Foreskin fibroblast (primary cell): ENCODE measurements at places on chromosomes 6 and 20.

GRCh38 chr20:37384683-37385174 lies 38.8 kb downstream of the SRC start:
- peak; percentile 62 for DNase-seq

GRCh38 chr6:67971812-67972211 lies 663.3 kb upstream of the ADGRB3 start:
- no peak for DNase-seq

DNA sequence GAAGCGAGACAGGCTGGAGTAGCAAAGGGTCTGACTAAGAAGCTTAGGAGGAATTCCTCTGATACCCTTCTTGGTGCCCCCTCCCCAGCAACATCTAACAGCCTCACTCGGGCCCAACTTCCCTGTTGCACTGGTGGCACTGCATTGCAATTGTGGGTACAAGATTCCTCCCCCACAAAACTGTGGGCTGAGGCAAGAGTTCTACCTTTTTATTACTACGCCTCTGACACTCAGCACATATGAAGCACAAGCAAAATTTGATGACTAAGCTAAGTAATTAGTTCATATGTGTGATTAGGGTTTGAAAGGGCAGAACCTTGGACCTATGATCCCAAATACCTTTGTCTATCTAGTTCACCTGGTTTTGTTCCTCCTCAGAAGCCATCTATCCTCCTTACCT lies 83.5 kb downstream of the ZHX3 start:
- DNase-seq, result no peak

DNA sequence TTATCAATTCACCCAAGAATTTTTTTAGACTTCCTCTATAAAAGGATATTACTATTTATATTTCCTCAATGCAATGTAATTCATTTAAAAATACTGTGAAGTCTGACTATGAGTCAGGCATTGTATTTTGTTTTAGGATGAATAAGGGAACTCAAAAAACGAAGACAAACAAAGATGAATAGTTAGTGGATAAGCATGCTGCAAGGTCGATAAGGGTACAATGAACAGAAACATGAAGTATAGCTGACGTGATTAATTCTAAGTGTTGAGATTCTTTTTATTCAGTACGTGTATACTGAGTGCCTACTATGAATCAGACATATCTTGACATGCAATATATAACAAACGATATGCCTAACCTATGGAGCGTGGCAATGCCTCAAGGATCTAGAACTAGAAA lies 105.4 kb downstream of the PDE10A start:
- no peak for DNase-seq

- peak; percentile 96 for DNase-seq
Measured at GRCh38 chr20:50824137-50824536, 29.3 kb downstream of the BCAS4 start.

DNA sequence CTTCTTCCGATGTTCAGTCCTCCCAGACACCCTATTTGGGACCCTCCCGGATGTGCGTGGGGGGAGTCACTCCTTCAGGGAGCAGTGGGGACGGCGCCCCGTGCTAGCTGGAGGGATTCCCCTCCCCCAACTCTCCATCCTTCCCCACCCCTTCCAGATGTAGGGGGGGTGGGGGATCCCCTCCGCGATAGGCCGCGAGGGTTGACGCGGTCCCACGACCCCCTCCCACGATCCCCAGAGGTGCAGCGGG lies 548 bp downstream of the GNL1 start:
- DNase-seq, result no peak

GRCh38 chr6:10763006-10763405 lies 15.4 kb downstream of the TMEM14B start:
- DNase-seq, result peak; percentile 70

- no peak for DNase-seq
Measured at GRCh38 chr6:44781912-44782597, 394.5 kb downstream of the CDC5L start.

GRCh38 chr6:37354526-37355384 lies 972 bp downstream of the RNF8 start:
- DNase-seq, result peak; percentile 68

DNA sequence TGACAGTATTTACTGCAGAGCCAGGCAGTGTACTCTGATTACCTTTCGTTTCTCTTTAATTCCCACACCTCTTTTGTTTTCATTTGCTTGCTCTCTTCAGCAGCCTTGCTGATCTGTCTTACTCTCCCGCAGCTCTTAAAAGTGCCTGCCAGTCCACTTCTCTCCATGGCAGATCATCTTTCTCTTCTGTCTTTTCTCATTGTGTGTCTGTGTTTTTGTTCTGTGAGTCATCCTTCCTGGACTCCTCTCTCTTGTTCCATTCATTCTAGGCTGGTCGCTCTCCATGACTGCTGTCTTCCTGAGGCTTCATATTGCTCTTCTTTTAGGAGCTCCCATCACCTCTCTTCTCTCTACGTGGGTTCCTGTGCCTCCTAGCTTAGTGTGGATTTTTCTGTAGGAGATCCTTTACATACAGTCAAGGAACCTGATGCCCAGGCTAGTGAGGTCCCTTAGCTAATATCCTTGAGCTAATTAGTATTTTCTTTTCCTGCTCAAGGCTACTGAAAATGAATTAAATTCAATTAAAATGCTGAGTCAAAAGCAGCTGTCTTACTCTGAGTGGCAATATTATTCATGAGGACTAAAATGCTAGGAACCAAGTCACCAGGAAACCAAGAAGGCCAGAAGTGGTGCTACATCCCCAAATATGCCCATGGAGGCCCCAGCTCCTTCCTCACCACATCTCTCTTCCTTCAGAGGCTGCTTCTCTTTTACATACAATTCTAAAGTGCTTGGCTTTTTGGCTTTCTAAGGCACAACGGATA lies 86.1 kb downstream of the SLX4IP start:
- DNase-seq, result peak; percentile 77

DNA sequence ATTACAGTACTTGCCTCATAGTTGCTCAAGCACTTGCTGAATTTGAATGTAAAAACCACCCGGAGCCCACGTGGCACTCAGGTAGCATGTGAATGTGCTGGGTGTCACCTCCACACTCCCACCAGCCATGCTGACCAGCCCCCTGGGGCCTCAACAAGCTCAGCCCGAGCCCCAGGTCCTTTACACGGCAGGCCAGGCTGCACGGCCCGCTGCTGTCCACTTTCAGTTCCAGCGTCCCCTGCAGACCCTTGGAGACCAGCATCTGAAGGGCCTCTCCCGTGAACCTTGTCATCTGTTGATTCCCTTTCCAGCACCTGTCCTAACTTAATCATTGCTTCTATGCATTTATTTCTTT lies 33.3 kb upstream of the ZBP1 start:
- DNase-seq, result no peak

- DNase-seq, result no peak
Measured at GRCh38 chr6:73471686-73472290, 10.3 kb downstream of the MTO1 start.

DNA sequence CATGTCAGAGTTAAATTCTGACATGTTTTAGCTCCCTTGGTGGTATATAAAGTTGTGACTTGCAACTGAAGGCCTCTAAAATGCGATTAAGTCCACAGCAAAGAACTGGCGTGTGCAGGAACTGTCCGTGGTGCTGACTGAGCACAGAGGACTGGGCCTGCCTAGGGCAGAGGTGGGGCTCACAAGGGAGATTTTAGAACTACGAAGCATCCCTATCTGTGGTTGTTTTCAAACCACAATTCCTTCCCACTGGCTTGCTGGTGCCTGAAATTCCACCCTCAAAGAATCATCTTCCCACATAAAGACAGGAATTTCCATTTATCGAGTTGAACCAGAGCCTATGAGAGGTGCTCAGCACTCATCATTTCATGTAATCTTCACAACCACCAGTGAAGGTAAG lies 30.1 kb downstream of the RIMS4 start:
- peak; percentile 79 for DNase-seq

- DNase-seq, result no peak
Measured at GRCh38 chr6:89613790-89614189, 24.8 kb downstream of the LYRM2 start.

GRCh38 chr6:168128631-168129291 lies 49.7 kb upstream of the FRMD1 start:
- no peak for DNase-seq

- no peak for DNase-seq
Measured at GRCh38 chr20:55174172-55174571, 698.8 kb downstream of the DOK5 start.

- DNase-seq, result peak; percentile 45
Measured at GRCh38 chr20:8721098-8721497, 347.8 kb upstream of the PLCB4 start.

DNA sequence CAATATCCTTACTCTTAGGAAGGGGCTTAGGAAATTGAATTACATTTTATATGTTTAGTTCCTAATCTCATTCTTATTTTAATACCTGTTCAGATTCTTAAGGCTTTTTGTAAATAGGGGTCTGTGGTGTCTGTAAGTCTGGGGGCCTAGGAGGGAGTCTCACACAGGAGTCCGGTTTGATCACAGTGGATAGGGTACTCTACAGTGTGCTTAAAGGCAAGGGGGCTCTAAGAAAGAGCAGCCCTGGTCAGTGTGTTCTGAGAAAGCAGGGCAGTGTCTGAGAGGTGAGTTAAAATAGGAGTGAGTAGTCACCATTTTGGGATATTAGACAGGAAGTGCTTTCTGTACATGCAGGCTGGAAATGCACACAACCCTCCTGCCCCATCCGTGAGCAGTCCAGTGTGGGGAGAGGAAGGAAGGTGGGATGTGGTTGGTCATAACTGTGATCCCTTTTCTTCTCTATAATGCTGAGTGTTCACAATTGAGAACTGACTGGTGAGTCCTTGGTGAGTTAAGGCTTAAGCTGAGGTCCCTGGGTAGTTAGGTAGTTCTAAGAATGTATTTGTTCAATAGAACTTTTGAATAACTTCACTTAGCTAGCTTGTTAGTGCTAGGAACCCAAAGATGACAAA lies 50.0 kb downstream of the CDKAL1 start:
- no peak for DNase-seq

GRCh38 chr6:100173211-100173610 lies 179.2 kb upstream of the MCHR2 start:
- peak; percentile 42 for DNase-seq

DNA sequence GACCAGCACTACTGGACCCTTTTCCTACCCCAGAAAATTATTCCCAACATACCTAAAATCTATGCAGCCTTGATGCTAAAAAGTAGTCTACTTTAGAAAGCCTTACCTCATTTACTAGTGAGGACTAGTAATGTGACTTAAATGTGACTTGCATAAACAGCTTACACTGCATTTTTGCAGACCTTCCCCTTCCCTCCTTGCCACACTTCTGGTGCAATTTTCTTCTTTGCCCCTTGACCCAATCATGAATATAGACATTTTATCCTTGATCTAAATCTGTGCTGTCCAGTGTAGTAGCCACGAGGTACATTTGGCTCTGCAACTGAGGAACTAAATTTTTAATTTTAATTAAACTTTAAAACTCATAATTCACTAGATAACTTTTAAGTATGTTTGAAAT lies 7.0 kb upstream of the ZKSCAN8 start:
- DNase-seq, result no peak

GRCh38 chr6:74181471-74181870 lies 485.5 kb downstream of the CD109 start:
- no peak for DNase-seq

DNA sequence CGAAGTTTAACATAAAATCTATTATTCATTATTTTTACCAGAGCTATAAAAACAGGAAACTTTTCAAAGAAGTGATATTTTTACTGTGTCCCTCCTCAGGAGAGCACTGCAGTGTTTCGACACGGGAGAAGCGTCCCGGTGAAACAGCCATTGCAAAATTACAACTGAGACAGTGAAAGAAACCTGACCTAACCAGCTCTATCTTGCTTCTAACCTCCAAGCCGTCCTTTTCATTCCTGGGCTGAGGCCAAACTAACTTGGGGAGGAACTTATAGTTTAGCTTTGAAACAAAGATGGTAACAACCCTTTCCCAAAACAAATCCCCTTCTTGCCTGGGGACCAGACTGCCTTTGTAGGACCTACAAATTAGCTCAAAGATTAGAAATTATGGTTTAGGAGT lies 79.2 kb downstream of the WDR27 start:
- no peak for DNase-seq

DNA sequence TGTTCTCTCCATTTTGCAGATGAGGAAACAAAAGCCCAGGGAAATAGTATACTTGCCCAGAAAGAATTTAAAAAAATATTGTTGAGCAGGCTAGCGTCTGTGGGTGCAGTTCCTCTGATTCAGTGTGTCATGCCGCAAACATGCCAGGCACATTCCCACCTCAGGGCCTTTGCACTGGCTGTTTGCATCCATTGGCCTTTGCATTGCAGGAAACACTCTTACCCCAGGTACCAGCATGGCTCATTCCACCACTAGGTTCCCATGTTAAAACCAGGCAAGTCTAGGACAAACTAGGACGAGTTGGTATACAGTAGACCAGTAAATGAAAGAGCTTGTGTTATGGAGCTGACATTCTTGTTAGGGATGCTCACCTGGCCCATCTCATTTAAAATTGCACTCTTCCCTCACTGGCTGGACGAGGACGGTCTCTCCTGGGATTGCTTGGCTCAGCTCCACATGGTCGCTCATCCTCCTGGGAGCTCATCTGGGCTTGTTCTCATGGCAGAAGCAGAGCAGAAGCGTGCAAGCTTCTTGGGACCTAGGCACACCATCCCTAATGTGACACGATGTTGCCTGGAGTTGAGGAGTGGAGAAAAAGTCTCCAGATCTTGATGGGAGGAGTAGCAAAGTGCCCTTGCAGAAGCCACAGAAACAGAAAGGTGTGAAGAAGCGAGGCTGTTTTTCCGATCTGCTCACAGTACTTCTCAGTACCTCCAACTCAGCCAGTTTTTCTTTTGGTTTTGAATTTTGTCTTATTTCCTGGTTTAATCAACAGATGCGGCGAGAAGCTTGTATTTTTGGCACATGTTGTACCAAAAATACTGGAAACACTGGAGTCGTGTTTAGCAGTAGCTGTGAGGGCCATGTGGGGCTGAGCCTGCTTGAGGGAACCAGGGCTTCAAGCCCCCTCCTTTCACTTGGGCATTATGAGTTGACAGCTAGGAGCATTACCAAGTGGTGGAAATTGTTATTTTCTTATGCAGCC lies 13.9 kb downstream of the ZNF831 start:
- DNase-seq, result no peak

- DNase-seq, result no peak
Measured at GRCh38 chr20:46423342-46423741, 16.9 kb upstream of the ELMO2 start.

DNA sequence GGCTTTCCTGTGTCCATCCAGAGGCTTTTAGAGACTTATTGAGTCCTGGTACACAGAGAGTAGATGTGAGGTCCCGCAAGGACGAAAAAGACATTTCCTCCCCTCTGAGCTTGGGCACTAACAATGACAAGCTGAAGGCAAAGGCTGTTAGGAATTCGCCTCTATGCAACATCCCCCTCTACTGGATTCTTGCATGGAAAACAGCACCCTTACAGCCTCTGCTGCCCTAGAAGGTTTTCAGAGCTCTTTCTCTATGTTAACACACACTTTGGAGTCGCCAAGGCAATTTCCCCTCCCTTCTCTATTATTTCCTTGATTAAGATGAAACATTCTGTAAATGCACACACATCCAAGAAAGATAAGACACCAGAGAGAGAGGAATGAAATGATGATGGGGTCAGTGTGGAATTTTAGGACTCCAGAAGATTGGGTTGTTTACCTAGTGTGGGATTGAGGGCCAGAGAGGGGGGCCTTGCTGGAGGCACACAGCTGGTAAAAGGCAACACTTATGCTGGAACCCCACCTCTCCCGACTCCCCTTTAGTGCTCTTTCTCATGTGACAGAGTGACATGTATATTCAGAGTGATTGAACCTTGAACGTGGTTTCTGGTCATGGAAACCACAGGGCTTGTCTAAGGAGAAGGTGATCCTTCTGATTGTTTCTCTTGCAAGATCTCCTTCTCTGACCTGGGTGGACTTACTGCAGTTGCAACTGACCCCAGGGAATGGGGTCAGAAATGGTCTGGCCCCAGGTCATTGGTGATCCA lies 300.7 kb downstream of the CLIC5 start:
- peak; percentile 92 for DNase-seq
